ENCODE measurements at places on chromosomes 3 and 15. TPM values are rescaled to one million over a fixed set of nuclear protein-coding genes. Genes with fewer than 3 reads are reported as not detected.

- no peaks in the 10 kb centered on the region for H3K27me3 ChIP-seq
- peaks cover 36% of the 10 kb centered on the region for H3K4me1 ChIP-seq
- H3K36me3 ChIP-seq: no peaks in the 10 kb centered on the region
- H3K4me3 ChIP-seq: peak overlapping the region; percentile 73
- peak; percentile 87 for DNase-seq
These were observed 1.5 kb upstream of the LIMD1 start for GRCh38 chr3:45592830-45593707.

- peaks cover 2% of the 10 kb centered on the region for H3K4me1 ChIP-seq
- no peaks in the 10 kb centered on the region for H3K27me3 ChIP-seq
- no peak for DNase-seq
- H3K4me3 ChIP-seq: no peak overlapping the region
- H3K36me3 ChIP-seq: no peaks in the 10 kb centered on the region
- H3K27ac ChIP-seq: no peak overlapping the region
These were observed 4.7 kb upstream of the FAM240A start for GRCh38 chr3:46607603-46608028.

GRCh38 chr3:37309921-37310665 is 135.7 kb upstream of the LRRFIP2 start:
- H3K36me3 ChIP-seq: peaks cover 5% of the 10 kb centered on the region
- no peak overlapping the region for H3K27ac ChIP-seq
- H3K4me1 ChIP-seq: peaks cover 15% of the 10 kb centered on the region
- no peaks in the 10 kb centered on the region for H3K27me3 ChIP-seq
- no peak overlapping the region for H3K4me3 ChIP-seq
- DNase-seq: no peak

DNA sequence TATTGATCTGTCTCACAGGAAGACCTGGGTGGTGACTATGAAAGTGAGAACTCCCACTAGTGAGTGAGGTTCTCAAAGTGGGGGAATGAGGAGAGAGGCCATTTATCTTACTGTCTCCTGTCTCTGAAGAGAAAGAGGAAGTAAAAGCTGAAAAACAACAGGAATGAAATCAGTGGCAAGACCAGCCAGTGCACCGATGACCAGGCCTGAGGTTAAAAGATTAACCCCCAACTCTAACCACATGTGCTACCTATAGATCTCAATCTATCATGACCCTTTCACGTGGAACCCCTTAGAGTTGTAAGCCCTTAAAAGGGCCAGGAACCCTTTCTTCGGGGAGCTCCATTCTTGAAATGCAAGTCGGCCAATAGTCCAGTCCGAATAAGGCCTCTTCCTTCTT is 239.3 kb upstream of the CNTN6 start:
- no peak overlapping the region for H3K4me3 ChIP-seq
- H3K4me1 ChIP-seq: no peaks in the 10 kb centered on the region
- no peaks in the 10 kb centered on the region for H3K36me3 ChIP-seq
- no peaks in the 10 kb centered on the region for H3K27me3 ChIP-seq
- no peak overlapping the region for H3K27ac ChIP-seq

The CCDC54 gene
- total RNA-seq: not detected

The TMEM158 gene
- total RNA-seq: 5.1 TPM

All from mesothelial cell of epicardium (in vitro differentiated cells).